ENCODE measurements at places on chromosomes 3 and 15.

DNA sequence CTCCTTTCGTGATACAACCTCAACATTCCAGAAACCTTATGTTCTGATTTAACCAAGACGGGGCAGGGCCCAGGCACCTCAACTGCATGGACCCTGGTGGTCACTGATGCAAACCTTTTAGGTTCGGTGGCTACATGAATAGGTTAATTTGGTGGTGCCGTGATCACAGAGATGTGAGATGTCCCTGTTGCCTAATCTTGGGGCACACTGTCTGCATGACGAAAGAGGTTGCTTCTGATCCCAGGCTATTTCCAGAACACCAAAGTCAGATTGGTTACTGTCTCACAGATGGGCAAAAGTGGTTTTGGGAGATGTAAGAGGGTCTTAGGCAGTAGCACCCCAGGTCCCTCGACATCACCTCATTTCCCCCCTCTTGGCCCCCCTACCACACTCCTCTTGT, 4.0 kb upstream of the CCR1 start:
- no peak for DNase-seq

GRCh38 chr3:40679290-40679689, 154.5 kb downstream of the ZNF621 start:
- no peak for DNase-seq

GRCh38 chr15:96052572-96053030, 277.9 kb upstream of the NR2F2 start:
- peak; percentile 26 for DNase-seq

DNA sequence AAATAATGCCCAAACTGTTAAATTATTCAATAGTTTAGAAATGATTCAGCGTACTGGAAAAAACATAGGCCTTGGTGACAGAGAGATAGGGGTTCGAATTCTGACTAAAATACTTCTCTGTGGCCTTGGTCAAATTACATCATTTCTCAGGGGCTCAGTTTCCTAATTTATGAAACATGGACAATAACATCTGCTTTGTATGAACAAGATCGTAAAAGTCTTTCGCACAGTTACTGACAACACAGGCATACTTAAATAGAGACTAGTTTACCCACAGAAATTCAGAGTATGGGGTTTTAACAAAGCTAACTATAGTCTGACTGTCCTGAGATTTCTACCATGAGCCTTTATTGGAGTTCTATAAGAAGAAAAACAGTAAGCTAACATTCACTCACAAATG, 440.4 kb downstream of the FHIT start:
- no peak for DNase-seq

DNA sequence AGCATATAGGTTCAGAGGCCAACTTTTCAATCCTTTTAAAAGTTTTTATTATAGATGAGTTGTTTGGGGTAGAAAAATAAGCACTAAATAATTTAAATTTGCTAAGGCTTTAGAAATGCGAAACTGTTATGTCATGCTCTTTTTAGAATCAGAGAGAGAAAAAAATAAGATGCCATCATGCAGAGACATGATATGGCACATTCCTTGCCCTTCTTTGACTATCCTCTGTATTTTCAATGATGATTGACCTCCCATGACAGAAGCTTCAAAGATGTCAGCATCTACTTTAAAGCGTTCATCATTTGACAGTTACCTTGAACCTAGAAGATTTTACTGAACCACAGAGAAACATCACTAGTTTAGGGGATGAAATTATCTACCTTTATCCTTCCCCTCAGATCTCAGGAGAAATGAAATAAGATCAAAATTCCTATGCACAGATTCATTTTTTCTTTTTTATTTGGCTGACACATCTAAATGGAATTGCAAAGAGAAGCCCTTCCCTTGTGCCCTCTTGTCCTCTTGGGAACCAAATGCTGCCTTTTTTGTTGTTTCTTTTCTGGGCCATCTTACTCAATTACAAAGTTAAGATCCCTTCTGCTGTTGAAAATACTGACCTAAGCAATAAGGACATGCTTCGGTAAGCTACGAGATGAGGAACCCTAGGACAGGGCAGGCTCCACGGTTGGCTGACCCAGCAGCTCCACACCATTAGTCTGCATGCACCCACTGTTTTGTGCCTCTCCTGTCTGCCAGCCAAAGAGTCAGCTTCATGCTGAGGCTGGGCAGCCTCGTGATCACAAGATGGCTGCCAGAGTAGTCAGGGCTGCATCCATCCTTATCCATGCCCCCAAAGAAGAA, 289.7 kb upstream of the TPM1 start:
- no peak for DNase-seq

- DNase-seq = peak; percentile 69
These were observed 448 bp downstream of the PLXNB1 start for GRCh38 chr3:48429317-48429959.

GRCh38 chr3:151135541-151136337, 50.3 kb downstream of the MED12L start:
- peak; percentile 25 for DNase-seq

DNA sequence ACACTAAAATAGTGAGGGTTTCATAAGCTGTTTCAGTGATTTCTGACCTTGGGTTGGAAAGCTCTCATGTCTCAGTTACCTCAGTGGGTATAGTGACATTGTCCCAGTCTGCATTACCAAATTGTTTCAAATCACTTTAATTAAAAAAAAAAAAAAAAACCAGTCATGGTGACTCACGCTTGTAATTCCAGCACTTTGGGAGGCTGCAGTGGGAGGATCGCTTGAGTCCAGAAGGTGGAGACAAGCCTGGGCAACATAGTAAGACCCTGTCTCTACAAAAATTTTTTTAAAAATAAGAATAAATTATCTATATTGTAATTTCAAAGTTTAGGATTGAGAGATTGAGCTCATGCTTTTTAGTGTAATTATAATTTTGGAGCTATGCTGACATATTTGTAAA, 78.0 kb downstream of the MBNL1 start:
- no peak for DNase-seq

DNA sequence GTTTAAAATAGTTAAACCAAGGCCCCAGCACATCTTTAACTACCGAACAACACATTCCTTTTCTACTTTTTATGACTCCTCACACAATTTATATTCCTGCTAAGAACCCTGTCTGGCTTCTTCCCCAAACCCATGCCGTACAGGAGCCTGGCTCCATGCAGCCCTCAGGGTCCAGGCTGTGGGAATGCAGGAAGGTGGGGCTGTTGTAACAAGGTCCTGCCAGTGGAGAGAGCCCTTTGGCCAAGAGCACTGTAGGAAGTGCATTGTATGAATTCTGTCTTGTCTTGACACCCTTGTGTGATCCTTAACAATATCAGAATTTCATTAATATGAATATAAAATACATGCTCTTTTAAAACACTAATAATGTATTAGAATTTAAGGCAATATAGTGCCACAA, 563.8 kb downstream of the TBL1XR1 start:
- DNase-seq = no peak

DNA sequence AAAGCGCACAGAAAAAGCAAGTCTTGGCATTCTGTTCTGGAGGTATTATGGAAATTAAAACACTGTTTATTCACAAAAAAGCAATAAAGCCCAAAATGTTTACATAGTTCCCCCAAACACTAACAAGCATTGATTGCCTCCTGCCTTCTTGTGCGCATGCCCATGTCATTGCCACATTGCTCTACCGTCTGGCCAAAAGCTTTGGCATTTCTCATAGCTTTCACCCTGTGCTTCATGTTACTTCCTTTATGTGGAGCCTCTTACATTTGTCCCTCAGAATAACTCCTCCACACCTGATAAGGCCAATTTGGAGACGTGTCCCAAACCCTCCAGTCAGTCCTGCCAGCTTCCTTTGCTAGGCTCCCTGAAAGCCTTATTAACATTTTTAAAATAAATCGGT, 680.8 kb downstream of the GBE1 start:
- DNase-seq = no peak

DNA sequence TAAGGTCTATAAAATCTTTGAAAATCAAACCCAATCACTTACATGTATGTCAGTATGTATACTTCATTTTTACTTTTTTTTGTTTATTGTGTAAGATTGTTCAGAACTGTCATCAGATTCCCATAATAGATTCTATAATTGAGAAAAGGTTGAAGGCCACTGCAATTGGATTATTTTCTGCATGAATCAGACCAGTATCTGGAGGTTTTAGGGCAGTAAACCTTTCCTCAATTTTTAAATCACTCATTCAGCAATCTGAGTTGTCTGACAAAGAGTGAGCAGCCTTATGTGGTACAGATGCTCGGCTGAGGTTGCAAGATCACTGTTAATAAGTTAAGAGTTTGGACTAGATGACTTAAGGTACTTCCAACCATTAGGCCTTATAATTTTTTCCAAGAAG, 96.0 kb downstream of the TP63 start:
- DNase-seq = no peak

DNA sequence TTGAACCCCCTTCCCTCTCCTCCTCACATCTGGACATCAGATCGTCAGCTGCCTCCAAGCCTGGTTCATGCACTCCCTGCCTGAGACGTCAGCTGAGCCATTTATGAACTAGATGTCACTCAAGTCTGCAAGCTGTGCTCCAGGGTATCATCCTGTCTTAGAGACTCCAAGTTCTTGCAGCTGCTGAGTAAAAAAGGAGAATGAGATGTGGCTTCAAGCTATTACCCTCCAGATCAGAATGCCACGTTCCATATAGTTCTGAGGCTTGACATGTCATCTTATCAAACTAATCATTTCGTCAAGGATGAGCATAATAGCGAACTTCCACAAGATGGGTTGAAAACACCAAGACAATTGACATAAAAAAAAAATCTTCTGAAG, 766.3 kb downstream of the TBL1XR1 start:
- DNase-seq = peak; percentile 50

- no peak for DNase-seq
These were observed 34.8 kb upstream of the CEMIP start for GRCh38 chr15:80744415-80744814.
